ENCODE measurements at places on chromosomes 6 and 20. TPM values are rescaled to one million over a fixed set of nuclear protein-coding genes. Genes with fewer than 3 reads are reported as not detected.

The LINC00237 gene
- not detected for total RNA-seq

The CDC25B gene
- total RNA-seq = 101 TPM

The SMOC2 gene
- not detected for total RNA-seq

The NFATC2 gene
- 68.0 TPM for total RNA-seq

The WFDC6 gene
- total RNA-seq = not detected

The MRPS18B gene
- total RNA-seq = 71.9 TPM

The CDH26 gene
- total RNA-seq = 0.30 TPM

The GZF1 gene
- 9.6 TPM for total RNA-seq

The EFCAB8 gene
- total RNA-seq = 0.37 TPM

The SCUBE3 gene
- total RNA-seq = not detected

Measured in activated T-helper 2 cell treated with anti-CD3 and anti-CD28 coated beads, Interferon-gamma antibody, Interleukin-2, Interleukin-4, amounts not matched to agents 10 μg/mL and 5 μg/mL and 100 μg/mL, durations not matched to agents 14 hours and 24 hours and 36 hours (primary cell).